Dorsolateral prefrontal cortex (tissue), 122 donors: ENCODE measurements at places on chromosomes 11 and 22.

- DNase-seq = no peak
Measured at GRCh38 chr11:73972187-73972586, 10.5 kb downstream of the UCP2 start.

- DNase-seq = no peak
Measured at GRCh38 chr11:119782739-119783072, 53.7 kb upstream of the NECTIN1 start.

DNA sequence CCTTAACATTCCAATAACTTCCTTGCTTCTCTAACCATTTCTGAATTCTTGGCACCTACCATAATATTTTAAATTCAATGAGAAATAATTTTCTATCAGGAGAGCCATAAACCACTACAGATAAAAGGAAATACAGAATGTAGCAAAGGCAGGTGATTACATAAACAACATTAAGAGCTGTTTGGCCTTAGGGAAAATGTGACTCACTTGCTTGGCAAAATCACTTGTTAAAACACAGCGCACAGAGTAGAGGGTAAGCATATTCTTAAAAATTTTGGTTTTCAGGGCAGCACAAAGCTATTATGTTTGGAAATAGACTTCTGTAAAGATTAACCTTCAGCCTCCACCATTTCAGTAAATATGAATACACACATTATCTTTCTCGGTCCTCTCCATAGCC is 26.4 kb downstream of the IZUMO1R start:
- DNase-seq = no peak

GRCh38 chr11:66473608-66474515 is 6.4 kb upstream of the DPP3 start:
- no peak for DNase-seq

DNA sequence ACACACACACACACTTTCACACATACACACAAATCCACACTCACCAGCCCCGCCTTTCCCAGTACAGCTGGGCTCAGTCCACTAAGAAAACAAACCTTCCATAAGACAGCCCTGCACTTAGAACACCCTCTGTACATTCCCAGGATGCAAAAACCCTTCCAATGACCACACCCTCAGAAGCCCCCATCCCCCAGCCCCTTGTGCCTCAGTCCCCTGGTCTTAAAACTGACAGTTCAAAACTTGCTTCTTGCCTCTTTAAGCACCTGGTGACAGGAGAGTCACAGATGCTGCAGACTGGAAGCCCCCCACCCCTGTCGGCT is 23.0 kb downstream of the APLNR start:
- DNase-seq = no peak

DNA sequence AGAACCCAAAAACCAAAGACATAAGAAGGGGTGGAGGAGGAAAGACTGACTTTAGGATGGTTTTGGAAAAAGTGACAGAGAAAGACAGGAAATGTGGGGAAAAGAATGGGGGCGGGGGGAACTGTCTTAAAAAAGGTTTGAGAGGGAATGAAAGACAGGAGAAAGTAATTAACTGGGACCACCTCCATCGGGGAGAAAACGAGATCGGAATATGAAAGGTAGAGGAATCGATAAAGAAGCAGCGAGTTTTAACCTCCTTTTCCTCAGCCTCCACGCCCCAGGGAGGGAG is 524 bp downstream of the MTMR2 start:
- DNase-seq = no peak

- DNase-seq = no peak
Measured at GRCh38 chr22:42642806-42643633, 2.6 kb upstream of the ATP5MGL start.

DNA sequence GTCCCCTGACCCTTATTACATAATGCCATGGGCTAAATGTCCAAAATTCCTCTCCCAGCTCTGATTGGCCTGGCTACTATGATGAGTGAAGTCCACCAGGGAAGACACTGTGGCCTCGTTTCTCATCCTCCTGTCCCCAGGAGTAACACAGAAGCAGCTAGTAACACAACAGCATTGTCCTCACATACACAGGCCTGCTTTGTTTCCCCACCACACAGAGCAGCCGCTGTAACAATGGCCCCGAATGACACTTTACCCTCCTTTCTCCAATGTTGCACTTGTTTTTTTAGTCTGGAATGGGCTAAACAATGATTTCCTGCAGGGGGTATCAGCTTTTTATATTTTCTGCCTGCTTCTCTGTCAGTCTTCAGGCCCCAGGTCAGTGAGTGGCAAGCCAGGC is at the start of gene PRR5L:
PRR5L (plus strand) TSS at position 363 of the 400 bp plus-strand sequence. CDS start 104,834 bp downstream, outside the sequence.
- peak; percentile 34 for DNase-seq

DNA sequence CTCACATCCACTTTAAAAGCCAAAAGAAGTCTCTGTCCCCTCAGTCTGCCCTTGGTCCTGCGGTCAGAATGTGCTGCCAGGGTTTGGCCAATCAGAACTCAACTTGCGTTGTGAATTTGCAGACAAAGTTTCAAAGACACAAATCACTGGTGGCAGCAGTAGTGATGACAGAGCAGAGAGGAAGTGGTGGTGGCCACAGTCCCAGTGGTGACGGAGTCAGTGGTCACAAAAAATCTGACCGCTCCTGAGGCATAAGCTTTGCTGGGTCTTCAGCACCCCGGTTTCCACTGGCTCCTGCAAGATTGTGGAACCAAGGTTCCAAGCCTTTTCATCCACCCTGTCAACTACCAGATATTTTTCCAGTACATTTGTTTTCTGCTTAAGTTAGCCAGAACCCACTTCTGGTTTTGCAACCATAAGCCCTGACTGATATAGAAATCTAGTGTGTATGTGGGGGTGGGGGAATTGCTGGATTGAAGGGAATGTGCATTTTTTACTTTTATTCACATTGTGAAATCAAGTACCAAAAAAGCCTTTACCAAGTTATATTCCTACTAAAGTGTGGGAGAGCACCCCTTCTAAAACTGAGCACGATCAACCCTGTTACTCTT is 112.3 kb downstream of the TMPRSS5 start:
- DNase-seq = no peak

GRCh38 chr11:118766035-118766434 is 24.9 kb downstream of the DDX6 start:
- no peak for DNase-seq

DNA sequence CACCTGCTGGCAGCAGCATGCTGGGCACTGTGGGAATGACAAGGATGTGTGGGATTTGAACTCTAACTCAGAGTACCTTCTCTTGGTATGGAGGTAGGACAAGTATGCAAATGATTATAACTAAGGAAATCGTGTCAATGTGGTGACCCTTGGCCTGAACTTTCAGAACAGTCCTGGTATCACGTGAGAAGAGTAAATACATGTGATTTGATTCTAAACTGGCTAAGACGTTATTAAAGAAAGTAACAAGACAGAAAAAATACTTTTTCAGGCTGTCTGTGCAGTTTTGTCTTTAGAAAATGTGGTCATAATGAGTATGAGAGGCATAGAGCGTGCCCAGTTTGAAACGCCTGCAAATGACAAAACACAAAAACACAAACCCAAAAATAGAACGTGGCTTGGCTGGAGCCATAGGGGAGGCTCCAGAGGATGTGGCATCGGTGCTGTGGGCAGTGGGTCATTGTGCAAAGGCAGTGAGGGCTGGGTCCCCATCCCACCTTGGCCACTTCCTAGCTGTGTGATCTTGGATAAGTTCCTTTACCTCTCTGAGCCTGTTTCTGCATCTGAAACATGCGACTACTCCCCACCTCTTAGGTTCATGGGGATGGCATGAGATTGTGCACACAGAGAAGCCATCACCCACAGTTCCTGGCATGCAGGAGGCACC is 18.4 kb upstream of the IL2RB start:
- DNase-seq = no peak

GRCh38 chr11:90661233-90661632 is 438.4 kb upstream of the CHORDC1 start:
- DNase-seq = no peak

DNA sequence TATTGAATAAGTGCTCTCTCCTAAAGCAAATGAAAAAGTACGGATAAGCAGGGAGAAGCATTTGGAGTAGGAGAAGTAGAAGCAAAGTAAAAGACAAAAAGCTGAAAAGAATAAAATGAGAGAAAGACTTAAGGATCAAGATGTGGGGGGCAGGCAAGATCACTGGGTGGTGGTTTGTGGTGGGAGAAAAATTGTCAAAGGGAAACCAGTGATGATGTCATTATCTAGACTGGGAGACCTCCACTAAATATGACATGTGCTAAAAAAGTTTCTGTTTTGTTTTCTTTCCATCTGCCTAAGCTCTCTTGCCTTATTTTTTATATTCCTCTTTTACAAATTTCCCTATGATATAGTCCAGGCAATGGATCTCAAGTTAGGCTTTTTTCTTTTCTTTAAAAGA is 14.8 kb upstream of the MAML2 start:
- no peak for DNase-seq

GRCh38 chr11:112382561-112382960 is 121.9 kb upstream of the PLET1 start:
- no peak for DNase-seq

DNA sequence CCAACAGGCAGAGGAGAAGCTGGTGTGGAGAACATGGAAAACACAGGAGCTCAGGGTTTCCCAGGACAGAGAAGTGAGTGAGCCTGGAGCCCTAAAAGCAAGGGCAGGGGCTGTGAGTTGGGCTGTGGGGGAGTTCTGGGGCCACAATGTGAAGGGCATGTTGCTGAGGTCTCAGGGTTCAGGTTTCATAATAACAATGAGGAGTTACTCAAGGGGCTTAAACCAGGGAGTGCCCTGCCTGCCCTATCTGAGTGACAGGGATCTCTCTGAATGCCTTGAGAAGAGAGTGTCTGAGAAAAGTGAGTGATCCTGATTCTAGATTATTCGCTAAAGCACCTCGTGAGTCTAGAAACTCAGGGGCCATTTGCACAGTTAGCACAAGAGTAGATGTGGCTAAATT is 129.6 kb downstream of the VPREB1 start:
- DNase-seq = no peak

DNA sequence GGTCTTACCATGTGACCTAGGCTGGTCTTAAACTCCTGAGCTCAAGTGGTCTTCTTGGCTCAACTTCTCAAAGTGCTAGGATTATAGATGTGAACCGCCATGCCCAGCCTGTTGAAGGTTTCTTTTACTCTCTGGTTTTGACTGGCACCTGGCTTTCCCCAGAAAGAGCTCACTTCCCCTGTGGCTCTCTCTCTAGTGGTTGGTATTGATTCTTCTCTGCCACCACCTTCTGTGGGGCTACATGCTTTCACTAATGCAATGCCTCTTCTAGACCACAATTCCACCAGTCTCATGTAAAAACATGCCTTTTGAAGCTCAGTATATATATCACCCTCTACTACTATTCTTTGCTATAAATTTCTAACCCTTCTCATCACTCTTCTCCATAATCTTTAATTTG is 67.2 kb downstream of the CCDC83 start:
- DNase-seq = no peak

- DNase-seq = no peak
Measured at GRCh38 chr11:13355191-13355590, 77.6 kb downstream of the BMAL1 start.

GRCh38 chr22:49010070-49010863 is 817.4 kb downstream of the BRD1 start:
- DNase-seq = no peak

DNA sequence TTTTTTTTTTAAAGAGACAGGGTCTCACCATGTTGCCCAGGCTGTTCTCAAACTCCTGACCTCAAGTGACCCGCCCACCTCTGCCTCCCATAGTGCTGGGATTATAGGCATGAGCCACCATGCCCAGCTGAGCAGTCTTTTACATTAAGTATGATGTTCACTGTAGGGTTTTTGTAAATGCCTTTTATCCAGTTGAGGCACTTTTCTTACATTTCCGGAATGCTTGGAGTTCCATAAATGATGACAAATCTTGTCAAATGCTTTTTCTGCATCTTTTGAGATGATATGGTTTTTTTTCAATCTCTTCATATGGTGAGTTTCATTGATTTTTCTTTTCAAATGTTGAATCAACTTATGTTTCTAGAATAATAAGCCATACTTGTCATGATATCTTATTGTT is 29.4 kb upstream of the CTTN start:
- DNase-seq = no peak

DNA sequence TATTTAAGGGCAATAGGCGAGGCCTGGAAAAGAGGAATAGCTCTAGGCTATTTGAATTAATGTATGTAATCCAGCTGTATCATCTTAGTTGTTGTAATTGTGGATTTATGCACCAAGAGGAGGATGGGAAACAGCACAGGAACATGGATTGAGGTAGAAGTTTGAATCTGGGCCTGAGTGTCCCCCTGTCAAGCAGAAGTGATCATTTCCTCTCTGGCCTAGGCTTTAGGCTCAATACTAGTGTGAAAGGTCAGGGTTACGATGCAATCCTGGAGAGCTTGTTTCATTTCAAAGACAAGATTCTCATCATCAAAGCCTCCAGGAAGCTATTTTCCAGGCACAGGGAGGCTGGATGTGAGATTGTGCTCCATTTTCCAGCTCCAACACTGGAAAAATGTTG is 77.9 kb upstream of the HSD17B12 start:
- DNase-seq = no peak

DNA sequence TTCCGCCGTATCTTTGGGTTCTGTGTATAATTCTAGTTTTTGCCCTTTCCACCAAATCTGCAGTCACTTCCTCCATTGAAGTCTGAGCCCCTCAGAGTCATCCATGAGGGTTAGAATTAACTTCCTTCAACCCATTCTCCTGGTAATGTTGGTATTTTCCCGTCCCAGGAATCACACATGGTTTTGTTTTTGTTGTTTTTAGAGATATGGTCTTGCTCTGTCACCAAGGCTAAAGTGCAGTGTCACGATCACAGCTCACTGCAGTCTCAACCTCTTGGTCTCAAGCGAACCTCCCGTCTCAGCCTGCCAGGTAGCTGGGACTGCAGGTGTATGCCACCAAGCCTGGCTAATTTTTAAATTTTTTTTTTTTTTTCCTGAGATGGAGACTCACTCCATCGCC is 18.7 kb downstream of the ZBED4 start:
- no peak for DNase-seq

- no peak for DNase-seq
Measured at GRCh38 chr11:75275581-75275980, 35.0 kb downstream of the TPBGL start.

- DNase-seq = peak; percentile 45
Measured at GRCh38 chr11:95849087-95849825, 59.0 kb downstream of the CEP57 start.

GRCh38 chr11:130531061-130531460 is 82.6 kb downstream of the ADAMTS15 start:
- DNase-seq = no peak

DNA sequence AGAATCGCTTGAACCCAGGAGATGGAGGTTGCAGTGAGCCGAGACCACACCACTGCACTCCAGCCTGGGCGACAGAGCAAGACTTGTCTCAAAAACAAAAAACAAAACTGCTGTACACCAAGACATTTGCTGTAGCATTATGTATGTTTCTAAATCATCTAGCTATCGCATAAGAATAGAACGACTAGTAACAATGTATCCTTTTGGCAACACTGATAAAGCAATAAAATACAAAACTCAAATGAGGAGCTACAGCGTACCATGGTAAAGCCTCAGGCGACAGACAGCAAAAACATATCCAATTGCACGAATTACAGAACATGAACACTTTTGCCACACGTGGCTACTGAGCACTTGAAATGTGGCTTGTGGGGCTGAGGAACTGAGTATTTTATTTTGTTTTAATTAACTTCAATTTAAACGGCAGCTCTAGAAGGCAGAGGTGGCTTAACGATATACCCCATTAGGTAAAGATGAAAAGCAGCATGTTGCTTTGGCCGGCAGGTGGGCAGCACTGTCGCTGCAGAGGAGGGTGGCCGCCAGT is 2.3 kb downstream of the TUBGCP6 start:
- no peak for DNase-seq

- no peak for DNase-seq
Measured at GRCh38 chr11:61045271-61045670, 57.0 kb upstream of the CD5 start.
